ENCODE measurements at places on chromosomes 7 and 10. TPM values are rescaled to one million over a fixed set of nuclear protein-coding genes. Genes with fewer than 3 reads are reported as not detected.

Gene CAPZA2
- 336 TPM for total RNA-seq

Gene ANKMY2
- total RNA-seq: 10.4 TPM

Gene OR2A1
- total RNA-seq: under 0.01 TPM

Gene MYL7
- total RNA-seq: not detected

Gene RBP3
- not detected for total RNA-seq

Gene ARHGAP22
- total RNA-seq: 29.9 TPM

Gene PAX4
- total RNA-seq: not detected
